ENCODE measurements at places on chromosomes 3 and 15.

DNA sequence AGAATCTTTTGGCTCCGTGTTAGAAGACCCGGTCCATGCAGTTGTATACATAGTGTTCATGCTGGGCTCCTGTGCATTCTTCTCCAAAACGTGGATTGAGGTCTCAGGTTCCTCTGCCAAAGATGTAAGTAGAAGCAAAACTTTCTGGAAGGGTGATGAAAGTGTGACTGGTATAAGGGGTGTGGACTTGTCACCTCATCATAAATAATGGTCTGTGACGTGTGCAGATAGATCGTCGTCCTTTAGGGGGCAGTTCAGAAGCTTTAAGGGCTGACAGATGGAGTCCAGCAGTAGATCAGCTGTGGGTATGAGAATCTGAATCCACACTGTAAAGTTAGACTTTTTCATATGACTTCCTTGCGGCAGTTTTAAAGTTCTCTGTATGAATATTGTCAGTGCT lies 15.3 kb downstream of the SEC61A1 start:
- DNase-seq = no peak

- no peak for DNase-seq
Measured at GRCh38 chr15:39391230-39391629, 189.6 kb upstream of the THBS1 start.

GRCh38 chr15:77470235-77470634 lies 49.5 kb downstream of the HMG20A start:
- no peak for DNase-seq

DNA sequence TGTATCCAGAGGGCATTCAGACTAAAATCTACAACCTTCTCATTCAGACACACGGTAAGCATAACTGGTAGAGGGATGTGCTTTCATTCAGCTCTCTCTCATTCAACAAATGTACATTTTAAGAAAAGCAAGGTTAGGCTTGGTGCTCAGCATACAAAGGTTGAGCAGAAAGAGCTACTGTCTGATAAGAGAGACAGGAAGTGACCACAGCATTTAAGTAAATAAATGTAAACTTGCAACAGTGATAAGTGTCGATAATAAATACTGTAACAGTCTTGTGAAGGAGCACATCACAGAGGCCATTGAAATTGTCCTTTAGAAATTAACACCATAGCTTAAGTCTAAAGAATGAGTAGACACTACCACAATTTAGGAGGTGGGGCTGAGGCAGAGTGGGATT lies 3.4 kb downstream of the CD96 start:
- DNase-seq = no peak

- DNase-seq = no peak
Measured at GRCh38 chr3:146705225-146705624, 100.1 kb upstream of the PLSCR5 start.

- no peak for DNase-seq
Measured at GRCh38 chr15:97790180-97790579, 170.3 kb upstream of the ARRDC4 start.

GRCh38 chr3:42653560-42654330 lies at the start of gene ZBTB47:
TSS of gene ZBTB47 (plus strand) at chr3:42653697. CDS start at chr3:42658356, 4,659 bp downstream.
- peak; percentile 72 for DNase-seq

DNA sequence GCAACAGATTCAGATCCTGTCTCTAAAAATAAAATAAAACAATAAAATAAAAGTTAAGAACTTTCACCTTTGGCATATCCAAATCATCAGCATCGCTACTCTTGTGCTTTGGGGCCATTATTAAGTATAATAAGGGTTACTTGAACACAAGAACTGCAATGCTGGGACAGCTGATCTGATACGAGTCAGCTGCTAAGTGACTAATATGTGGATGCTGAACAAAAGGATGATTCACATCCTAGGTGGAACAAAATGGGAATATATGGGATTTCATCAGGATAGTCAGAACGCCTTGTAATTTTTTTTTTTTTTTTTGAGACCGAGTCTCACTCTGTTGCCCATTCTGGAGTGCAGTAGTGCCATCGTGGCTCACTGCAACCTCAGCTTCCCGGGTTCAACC lies 29.7 kb downstream of the BUB1B start:
- no peak for DNase-seq

- no peak for DNase-seq
Measured at GRCh38 chr15:71066983-71067382, 48.3 kb upstream of the THSD4 start.

GRCh38 chr3:122767540-122768372 lies 25.9 kb downstream of the HSPBAP1 start:
- DNase-seq = peak; percentile 52

- no peak for DNase-seq
Measured at GRCh38 chr15:43111354-43111753, 5.5 kb upstream of the UBR1 start.

DNA sequence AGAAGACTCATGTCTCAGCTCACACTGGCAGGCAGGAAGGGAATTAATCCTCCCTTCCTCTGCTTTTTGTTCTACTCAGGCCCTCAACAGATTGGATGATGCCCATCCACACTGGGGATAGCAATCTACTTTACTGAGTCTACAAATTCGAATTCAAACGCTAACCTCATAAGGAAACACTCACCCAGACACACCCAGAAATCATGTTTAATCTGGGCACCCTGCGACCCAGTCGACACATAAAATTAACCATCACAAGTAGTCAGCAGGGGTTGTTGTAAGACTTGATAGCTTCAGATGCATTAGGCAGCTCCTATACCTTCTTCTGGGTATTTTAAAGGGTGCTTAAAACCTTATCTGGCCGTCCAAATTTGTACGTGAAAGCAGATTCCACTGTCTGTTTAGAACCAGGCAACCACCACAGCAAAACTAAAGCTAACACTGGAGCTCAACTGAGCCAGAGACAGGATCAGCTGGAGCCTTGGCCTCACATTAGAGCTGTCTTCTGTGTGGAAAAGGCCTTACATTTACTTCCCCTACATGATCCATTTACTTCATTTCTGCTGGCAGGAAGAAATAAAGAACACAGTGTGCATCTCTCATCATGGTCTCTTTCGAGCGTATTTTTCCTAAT lies 407.3 kb upstream of the PPP2R3A start:
- DNase-seq = no peak

DNA sequence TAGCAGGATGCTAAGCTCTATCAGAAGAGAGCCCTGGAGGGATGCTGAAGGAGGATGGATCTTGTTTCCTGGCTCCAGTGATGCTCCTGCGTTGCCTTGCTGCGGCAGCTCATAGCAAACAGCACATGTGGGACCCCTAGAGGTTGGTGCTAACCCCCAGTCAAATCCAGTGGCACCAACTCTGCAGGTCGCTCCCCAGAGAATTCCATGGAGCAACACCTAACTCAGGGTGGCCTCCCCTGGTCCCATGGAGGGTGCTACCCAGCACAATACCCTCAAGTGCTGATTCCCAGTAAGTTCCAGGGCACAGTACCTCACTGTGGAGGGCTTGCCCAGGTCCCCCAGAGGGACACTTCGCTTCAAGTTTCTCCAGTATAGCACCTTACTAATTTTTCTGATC lies 231.2 kb downstream of the NEK10 start:
- DNase-seq = no peak

- no peak for DNase-seq
Measured at GRCh38 chr3:112413074-112413473, 80.1 kb downstream of the CD200 start.

DNA sequence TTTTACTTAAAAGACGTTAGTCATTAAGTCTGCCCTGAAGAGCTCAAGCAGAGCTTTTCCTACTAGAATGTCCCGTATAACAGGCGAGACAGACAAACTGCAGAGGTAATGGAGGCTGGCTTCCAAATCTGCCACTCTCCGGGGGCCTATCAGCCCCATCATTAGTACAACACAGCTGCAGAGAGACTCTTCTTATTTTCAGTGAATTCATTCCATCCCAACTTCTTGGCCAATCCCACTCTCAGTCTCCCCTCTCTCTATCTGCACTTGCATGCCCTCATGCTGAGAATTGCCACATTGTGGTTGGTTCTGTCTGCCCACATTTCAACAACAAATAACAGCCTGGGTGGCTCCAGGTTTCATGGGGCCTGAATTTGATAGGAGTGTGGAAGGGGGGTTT lies 412.7 kb downstream of the ERC2 start:
- no peak for DNase-seq

DNA sequence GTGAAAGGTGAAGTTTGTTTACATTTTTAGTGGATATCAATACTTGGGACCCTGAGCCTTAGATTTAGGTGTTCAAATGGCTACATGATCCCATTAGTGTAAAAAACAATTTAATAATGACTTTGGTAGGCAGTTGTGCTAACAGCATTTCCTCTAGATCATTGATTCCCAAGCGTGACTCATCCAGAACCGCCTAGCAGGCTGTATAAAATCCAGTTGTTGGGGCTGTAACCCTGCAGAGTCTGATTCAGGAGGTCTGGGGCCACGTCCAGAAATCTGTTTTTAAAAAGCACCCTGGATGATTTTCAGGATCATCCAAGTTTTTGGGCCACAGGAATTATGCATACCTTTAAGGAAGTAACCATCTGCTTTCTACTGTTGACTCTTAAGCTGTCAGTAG lies 156.4 kb downstream of the TP63 start:
- DNase-seq = no peak

DNA sequence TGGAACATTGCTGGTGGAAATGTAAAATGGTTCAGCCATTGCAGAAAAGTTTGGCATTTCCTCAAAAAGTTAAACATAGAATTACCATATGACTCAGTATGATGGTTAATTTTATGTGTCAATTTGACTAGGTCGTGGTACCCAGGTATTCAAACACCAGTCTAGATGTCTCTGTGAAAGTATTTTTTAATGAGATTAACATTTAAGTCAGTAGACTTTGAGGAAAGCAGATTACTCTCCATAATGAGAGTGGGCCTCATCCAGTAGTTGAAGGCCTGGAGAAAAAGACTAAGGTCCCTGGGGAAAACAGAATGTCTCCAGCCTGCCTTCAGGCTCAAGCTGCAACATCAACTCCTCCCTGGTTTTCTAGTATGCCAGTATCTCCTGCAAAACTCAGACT lies 42.3 kb upstream of the TMEM87A start:
- no peak for DNase-seq

- no peak for DNase-seq
Measured at GRCh38 chr3:72353236-72354128, 494.8 kb downstream of the SHQ1 start.

DNA sequence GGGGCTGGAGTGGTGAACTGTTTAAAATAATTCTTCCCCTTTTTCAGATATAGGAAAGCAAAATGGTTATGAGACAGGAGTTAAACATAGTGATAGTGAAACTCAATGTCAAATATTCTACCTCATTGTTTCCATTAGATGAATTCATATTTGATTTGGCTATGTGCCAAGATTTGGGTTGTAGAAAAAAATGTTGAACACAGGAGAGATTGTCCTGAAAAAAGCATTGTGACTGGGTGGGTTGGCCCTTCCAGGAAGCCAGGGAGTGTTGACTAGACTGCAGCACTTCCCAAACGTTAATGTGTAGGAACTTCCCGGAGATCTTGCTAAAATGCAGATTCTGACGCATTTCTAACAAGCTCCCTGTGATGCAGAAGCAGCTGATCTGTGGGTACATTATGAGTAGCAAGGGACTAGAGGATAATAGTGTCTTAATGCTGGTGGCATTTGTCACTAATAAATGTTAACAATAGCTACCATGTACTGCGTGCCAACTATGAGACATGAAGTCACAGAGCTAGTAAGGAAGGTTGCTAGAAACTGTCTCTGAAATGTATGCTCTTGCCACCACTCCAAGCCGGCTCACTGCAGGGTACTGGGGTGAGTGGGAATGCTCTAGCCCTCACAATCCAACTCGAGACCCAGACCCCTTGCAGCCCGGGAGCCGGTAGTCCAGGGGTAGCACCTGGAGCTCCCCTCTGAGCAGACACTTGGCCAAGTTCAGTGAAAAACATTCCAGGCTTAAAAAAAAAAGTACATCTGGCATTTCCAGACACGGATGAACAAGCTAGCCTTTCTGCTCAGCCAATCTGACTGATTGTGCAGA lies 120.6 kb downstream of the CD47 start:
- peak; percentile 7 for DNase-seq

DNA sequence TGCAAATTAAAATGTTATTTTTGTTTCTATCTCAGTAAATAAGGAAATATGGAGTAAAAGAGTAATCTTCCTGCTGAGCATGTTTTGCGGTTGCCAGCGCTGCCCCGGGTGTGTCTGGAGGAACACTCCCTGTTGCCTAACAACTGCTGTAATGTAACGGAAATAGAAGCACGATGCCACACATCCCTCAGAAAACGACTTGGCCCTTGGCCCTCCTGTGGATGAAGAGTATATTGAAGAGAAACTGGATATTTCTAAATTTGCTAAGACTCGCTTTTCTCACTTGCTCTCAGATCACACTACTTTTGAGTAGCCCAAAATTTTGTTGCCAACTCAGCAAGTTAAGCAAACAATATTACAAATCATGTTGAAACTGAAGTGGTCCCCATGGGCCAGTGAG lies 18.9 kb downstream of the CX3CR1 start:
- DNase-seq = peak; percentile 29

DNA sequence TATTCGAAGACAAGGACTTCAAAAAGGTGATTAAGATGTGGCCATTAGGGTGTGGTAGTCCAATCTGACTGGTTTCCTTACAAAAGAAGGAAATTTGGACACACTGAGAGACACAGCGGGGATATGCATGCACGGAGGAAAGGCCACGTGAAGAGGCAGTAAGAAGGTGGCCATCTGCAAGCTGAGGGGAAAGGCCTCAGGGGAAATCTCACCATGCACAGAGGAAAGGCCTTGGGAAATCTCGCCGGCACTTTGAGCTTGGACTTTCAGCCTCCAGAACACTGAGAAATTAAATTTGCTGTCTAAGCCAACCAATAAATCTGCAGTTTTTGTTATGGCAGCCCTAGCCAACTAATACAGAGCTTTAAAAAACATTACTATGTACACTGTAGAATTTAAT lies 78.8 kb downstream of the DLG1 start:
- DNase-seq = no peak

GRCh38 chr15:80066912-80067311 lies 7.4 kb downstream of the ZFAND6 start:
- no peak for DNase-seq

DNA sequence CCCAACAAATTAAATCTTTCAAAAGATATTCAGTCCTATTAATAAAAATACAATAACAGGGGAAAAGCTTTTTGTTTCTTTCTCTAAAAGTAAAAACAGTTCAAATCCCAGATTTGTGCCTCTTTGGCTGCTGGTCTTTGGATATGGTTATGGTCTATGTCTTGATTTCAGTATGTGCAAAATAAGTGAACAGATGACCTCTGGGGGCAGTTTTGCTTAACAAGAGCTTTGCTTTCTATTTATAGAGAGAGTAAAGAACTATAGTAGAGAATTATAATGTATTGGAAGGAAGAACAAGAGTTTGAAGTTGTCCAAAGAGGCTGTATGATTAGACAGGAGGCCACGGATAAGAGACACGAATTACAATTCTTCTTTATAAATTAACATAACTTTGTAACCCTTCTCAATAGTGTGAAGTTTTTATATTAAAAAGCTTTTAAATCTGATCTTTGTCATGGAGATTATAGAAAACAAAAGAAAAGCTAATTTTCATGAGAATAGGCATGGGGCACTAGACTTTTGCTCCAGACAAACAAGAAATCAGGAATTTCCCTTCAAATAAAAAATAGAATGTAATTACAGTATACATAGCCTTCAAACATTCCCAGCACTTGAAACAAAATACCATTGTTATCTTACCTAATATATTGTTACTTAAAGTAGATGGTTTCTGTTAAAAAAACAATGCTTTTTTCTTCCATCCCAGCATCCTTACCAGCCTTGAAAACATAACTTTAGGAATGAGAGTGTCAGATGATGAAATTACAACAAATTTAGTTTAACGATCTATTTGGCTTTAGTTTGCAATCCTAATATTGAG lies 432.7 kb upstream of the ARHGEF26 start:
- DNase-seq = no peak

- peak; percentile 74 for DNase-seq
Measured at GRCh38 chr3:188468662-188469061, 314.7 kb downstream of the LPP start.

- no peak for DNase-seq
Measured at GRCh38 chr3:160343132-160343531, 55.9 kb downstream of the IFT80 start.
